ENCODE measurements at places on chromosomes 2 and 18.

DNA sequence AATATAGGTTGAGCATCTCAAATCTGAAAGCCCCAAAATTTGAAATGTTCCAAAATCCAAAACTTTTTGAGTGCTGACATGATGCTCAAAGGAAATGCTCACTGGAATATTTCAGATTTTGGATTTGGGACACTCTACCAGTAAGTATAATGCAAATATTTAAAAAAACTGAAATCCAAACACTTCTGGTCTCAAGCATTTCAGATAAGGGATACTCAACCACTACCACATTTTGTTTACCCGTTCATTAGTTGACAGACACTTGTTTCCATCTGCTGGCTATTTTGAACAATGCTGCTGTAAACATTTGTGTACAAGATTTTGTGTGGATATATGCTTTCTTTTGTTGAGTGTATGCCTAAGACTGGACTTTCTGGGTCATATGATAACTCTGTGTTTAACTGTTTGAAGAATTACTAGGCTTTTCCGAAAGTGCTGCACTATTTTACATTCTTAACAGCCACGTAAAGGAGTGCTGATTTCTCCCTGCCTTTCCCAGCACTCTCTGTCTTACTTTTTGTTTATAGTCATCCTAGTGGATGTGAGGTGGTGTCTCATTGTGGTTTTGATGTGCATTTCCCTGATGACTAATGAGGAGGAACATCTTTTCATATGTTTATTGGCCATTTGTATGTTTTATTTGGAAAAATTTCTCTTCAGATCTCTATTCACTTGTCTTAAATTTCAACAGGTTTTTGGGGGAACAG lies 19.5 kb upstream of the DCDC2C start:
- no peak for DNase-seq

DNA sequence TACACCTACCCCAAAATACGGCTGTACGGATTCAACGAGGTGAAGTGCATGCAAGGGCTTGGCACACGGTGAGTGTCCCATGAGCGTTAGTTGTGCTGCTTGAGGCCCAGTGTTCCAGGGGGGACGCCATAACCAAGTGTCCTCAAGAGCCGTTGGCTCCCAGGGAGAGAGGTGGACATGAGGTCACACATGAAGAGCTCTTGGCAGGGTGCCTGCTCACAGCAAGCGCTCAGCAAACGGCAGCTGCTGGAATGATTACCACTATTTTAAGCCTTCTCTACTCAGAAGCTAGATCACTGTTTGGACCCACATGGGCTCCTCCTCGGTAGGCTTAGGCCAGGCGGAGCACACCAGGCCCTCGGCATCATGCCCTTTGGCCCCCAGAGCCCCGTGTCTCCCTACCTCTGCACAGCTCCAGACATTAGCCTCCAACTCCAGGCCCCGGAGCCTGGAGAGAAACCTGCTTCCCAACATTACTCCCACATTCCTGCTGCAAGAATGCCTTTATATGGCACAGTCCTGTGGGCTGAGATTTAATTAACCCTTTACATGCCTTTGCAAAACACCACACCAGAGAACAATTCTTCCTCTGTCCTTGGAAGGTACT lies 68.4 kb upstream of the PPP1CB start:
- no peak for DNase-seq

GRCh38 chr2:157498483-157498882 lies 54.6 kb upstream of the CYTIP start:
- DNase-seq: no peak

DNA sequence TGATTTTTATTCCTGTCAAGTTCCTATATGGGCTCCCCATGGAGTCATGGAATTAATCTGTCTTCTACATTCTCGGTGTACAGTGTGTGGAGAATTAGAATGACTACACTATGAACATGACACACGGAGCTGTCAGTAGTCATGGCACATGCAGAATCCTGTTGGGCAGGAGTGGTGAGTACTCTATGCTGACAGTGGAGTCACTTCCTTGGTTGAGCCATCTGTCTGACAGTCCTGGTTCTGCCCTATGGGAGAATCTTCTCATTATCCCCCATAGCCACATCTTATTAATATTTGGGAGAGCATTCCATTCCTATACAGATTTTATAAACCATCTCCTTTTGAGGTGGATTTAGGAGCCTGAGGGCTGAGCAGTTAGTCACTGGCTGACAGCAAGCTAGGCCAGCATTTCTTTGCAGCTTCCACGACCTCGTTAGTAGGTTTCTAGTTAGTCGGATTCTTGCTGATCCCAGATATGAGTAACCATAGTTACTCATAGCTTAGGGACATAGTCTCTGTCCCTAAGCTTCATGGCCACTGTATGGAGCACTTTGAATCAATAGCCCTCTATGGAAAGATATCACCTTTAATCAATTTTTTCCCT lies 90.6 kb downstream of the MDH1 start:
- no peak for DNase-seq

DNA sequence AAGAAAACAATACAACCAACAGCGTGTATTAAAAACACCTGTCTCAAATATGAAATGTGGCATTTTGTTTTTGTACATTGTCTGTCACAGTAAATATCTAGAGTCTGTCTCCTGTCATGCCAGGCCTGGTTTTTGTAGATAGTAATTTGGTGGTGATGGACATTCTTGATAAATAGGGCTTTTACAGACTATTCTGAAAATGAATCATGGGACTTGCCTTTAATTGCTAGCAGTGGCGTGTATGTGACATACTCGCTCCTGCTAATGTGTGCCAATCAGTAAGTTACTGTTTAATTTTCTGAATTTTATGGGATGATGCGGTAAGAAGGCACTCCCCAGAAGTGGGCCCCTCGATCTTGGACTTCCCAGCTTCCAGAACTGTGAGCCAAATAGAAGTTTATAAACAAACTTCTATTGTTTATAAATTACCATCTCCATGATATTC lies 83.7 kb downstream of the TANC1 start:
- DNase-seq: no peak

All from germinal center (tissue), 1 donor.